ENCODE measurements at places on chromosomes 1 and 21. TPM values are rescaled to one million over a fixed set of nuclear protein-coding genes. Genes with fewer than 3 reads are reported as not detected.
A peak's percentile ranks its signal among the peaks of the same experiment; 100 is the strongest.

DNA sequence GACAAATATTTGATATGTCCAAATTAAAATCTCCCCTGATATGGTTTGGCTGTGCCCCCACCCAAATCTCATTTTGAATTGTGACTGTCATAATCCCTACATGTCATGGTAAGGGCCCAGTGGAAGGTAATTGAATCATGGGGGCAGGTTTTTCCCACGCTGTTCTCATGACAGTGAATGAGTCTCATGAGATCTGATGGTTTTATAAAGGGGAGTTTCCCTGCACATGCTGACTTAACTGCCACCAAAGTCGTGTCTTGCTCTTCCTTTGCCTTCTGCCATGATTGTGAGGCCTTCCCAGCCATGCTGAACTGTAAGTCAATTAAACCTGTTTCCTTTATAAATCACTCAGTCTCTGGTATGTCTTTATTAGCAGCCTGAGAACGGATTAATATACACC is 207.0 kb downstream of the BARHL2 start:
- no peak for DNase-seq

DNA sequence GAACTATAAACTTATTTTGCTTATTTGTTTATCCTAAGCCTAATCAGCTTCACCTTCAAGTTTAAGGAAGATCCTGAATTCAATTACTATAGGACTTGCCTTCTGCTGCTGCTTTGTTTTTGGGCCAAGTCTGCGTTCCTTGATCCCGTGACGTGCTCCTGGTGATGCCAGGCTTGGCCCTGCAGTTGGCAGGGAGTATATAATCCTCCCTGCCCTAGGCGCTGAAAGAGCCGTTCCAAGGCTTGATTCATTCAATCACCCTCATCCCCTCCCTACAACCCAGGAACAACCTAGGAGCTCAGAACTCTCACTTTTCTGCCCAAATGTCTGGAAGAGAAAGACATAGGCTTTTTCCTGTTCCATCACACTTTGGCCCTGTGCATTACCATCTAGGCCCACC is 12.4 kb upstream of the LRRN2 start:
- no peak for DNase-seq

DNA sequence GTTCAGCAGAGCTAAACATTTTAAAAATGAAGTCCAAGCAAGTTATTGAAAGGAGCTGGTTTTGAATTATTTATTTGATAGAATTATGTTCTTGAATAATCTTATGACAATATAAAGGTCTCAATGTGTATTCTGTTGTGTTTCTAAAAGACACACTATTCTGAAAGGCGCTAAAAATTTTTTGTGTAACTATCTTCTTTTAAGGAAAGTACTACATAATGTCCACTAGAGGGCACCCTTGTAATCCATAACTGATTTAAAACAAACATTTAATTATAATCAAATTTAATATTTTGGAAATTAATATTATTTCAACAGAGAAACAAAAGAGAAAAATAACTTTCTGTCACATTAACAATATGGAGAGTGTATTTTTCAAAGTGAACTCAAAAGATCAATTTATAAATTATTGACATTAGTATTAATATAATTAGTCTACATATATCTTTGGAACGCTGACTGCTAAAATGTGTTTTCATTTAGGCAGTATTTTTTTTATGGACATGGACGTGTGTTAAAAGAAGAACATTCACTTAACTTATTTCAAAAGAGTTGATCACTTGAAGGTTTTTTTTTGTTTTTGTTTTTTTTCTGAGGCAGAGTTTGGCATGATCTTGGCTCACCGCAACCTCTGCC is 248.4 kb downstream of the DENND1B start:
- peak; percentile 32 for DNase-seq

- no peak for DNase-seq
Measured at GRCh38 chr1:81517987-81518386, 282.7 kb upstream of the ADGRL2 start.

DNA sequence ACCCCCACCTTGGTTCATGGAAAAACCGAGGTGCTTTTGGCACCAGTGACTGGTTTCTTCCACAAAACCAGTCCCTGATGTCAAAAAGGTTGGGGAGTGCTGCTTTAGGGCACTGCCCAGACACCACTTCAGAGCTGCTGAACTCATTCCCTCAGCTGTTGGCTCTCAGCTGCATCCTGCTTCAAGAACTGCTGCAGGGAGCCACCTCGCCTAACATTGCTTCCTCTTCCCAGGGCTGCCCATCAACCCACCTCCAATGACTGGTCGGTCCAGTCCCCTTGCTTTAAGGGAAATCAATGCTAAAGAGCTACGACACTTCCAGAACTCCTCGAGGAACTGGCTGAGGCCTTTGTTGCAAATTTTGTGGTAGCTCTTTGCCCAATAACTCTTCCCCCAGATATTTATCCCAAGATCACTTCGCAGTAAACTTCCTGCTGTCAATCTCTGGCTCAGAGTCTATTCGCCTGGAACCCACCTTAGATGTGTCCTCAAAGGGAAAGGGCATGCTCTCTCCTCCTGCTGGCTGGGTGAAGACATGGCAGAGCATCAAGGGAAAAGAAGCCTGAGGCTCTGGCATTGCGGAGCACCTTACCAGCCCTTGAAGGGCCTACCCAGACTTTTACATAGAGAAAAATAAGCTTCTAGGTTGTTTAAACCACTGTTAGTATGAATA is 29.0 kb downstream of the C1orf52 start:
- DNase-seq: no peak

GRCh38 chr1:210586771-210587170 is 258.1 kb downstream of the HHAT start:
- no peak for DNase-seq

DNA sequence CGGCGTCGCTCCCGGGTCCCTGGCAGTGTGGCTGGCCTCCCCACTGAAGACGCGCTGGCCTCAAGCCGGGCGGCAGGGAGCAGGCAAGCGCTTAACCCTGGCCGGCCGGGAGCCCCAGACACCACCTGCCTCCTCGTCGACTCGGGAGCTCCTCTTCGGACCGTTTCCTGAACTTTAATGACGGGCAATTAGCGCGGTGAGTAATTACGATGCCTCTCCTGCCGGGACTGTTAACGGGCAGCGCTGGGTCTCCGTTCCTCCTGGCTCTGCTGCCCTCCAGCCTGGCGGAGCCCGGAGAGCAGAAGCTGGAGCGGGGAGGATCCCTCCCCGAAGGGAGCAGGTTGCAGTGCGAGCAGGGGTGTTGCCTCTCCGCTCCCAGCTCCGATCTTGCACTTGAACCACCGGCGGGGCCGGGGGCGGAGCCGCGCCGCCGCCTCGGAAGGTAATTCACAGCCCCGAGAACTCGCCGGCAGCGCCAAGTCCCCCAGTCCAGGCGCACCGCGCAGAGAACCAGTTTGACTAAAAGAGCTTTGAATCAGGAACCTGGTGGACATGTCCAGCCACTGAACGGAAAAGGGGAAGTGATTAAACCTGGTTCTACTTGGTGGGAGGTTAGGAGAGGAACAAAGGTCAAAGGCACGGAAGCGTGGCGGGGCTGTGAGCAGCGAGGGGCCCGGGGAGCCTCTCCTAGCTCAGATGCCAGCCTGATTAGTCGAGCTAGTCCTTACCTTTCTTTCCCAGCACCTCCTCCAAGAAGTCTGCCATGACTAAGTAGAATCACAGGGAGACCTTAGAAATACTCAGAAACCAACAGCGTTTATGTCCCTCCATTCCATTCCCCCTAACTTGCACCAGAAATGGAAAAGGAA is 18.3 kb upstream of the PLEKHA6 start:
- DNase-seq: peak; percentile 29

The LCE1E gene
- total RNA-seq: not detected

- peak; percentile 51 for DNase-seq
Measured at GRCh38 chr1:27574871-27575831, 28.8 kb downstream of the AHDC1 start.

GRCh38 chr1:228168563-228169270 is 3.1 kb downstream of the IBA57 start:
- DNase-seq: no peak

All from bronchial epithelial cell (primary cell).